ENCODE measurements at places on chromosomes 1 and 21.

DNA sequence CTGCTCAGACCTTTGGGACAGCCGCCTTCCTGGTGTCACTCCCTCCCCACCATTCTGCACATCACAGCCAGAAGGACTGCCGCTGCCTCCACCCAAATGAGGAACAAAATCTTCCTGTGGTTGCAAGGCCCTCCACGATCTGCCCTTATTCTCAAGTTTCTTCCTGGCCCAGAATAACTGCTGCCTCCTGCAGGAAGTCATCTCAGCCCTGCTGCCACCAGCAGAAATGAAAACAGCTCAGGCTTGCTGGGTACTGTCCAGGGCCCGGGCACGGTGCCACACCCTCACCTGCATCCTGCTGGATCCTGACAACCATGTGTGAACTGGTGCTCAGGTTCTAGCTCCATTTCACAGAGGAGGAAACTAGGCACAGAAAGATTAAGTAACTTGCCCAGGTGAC is 2.8 kb downstream of the CLDN19 start:
- no peak for DNase-seq

- no peak for DNase-seq
These were observed 181.2 kb upstream of the RAB4A start for GRCh38 chr1:229089586-229090208.

DNA sequence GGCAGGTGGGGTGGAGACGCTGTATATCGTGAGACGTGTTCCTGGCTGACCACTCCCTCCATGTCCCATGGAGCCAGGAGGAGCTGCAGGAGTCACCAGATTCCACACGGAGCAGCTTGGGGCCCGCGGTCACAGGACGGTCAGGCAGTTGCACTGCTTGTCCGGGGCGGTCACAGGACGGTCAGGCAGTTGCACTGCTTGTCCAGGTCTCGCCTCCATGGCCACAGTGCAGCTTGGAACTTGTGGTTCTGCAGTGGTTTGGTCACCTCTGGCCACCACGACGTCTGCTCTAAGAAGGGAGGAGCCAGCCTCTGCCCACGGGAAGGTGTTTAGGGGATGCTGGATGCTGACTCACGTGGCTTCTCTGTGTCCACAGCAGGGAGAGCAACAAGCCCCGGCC is 33.0 kb downstream of the SLX9 start:
- DNase-seq, result no peak

DNA sequence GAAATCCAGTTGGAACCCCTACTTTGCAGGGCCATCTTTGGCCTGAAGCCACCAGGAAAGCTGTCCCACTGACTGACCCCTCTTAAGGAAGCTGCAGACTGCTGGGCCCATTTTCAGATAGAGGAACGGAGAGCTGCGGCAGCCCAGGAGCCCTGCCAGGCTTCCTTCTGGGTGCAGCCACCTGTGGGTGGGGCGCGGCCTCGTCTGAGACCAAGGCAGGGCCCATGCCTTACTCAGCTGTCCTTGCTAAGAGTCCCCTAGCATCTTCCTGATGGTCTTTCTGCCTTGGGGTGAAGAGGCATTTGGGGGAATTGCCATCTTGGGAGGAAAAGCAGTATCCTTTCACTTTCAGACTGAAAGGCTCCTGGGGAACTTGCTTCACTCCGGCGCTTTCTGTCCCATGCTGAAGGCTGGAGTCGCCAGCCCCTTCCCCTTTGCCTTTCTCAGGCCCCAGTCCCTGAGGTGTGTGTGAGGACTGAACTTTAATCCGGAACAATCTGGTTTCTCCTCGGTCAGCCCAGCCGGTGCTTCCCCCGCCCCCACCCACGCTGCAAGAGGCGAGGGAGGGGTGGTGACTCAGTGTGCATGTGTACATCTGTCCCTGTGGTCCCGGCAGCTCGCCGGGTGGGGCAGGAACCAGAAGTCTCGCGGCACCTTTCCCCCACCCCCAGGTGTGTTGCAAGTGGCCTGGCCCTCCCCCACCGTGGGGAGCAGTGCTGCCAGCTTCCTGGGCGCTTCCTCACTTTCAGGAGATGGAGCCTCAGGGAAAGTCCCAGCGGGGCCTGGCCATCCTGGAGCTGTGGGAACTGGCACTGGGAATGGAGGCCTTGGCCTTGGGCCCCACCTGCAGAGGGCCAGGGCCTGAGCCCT is 5.1 kb downstream of the ZC3H12A start:
- DNase-seq, result peak; percentile 88

DNA sequence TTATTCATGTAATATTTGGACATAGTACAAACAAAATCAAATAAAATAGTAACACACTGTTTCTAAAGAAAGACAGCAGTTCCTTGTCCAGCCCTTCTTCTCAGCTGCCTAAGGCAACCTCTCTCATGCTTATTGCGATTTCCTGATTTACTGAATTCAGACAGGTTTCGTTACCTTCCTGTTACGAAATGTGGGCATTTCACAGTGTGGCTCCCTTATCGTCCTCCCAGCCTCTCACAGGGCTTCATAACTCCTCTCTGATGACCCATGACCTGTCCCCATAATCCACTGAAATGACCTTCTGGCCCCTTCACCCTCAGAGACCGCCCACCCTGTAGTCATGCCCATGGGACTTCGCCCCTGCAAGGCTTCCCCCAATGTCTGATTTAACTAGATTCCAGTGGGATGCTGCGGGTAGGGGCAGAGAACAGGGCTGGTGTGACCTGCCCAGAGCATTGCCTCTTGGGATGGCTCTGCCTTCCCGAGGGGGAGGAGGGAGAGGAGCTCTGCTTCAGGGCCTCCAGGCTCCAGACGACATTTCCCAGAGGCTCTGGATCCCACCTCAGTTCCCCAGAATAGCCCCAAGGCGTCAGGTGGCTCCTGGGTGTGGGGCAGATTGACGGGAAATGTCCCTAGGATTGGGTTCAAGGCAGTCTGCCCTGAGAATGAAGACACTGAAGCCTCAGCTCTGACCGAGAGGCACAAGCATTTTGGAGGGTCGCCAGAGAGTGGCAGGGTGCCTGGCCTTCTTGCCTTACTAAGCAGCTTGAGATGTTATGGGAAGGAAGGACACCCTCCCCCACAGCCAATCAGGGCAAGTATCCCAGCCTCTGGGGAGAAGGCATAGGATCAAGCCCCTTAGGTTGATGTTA is 20.6 kb downstream of the PADI2 start:
- no peak for DNase-seq

GRCh38 chr1:164466001-164466421 is 93.0 kb upstream of the PBX1 start:
- no peak for DNase-seq

DNA sequence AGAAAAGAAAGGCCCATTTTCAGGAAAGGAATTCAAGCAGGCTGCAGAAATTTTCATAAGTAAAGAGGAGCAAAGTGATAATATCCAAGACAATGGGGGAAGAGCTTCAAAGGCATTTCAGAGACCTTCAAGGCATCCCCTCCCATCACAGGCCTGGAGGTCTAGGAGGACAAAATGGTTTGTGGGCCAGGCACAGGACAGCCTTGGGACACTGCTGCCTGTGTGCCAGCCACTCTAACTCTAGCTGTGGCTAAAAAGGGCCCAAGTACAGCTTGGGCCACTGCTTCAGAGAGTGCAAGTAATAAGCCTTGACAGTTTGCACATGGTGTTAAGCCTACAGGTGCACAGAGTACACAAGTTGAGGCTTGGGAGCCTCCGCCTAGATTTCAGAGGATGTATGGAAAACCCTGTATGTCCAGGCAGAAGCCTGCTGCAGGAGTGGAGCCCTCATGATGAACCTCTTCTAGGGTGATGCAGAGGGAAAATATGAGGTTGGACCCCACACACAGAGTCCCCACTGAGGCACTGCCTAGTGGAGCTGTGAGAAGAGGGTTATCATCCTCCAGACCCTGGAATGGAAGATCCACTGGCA is 51.8 kb upstream of the ZSWIM5 start:
- no peak for DNase-seq

DNA sequence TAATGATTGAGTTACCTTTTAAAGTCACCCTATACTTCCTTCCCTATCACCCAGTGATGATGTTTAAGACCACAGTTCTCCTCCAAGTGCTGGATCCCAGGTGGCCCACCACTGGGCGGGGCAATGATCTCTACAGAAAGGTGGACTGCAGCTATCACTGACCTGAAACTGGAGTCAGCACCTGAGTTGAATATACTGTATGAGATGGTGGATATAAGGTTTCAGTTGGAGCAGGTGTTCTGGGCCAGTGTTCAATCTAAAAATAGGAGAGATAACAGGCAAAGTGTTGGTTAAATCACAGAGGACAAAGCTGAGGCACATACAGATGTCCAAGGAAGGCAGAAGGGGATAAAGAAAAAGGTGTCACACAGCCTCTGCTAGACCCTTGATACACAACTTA is 96.6 kb downstream of the SIPA1L2 start:
- DNase-seq, result no peak

DNA sequence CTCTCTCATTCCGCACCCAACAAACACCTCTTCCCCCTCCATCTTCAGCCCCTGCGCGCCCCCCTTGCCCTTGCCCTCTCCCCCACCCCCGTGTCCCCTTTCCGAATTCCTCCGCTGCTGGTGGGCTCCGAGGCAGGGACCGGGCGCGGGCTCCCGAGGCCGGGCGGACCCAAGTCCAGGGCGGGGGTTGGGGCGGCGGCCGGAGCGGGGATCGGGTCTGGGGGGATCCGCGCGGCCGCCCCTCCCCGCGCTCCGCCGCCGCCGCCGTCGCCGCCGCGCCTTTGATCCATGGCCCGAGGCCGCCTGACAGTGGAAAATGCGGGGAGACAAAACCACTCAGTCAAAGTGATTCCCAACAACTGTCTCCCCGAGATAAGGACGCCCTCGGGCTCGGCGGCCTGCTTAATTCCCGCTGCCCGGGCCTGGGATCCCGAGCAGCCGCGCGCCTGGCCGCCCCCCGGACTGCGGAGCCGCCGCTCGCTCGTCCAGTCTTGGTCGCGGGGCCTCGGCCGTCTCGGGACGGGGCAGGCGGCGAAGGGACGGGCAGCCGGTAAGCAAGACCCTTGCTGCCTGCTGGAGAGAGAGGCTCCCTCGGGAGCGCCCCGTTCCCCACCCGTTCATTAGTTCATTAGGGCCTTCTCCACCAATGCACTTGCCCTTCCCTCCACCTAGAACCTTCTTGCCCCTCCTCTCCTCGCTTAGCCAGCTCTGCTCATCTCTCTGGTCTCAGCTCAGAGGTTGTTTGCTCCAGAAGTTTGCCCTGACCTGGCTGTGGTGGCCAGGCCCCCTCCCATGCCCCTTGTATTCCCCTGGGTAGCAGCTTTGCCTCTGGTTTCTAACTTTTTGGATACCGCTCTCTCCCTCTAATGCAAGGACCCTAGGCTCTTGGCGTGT is 86.4 kb downstream of the PAX7 start:
- DNase-seq, result no peak

- DNase-seq, result no peak
These were observed 425.6 kb upstream of the NCAM2 start for GRCh38 chr21:20572582-20572981.

- DNase-seq, result no peak
These were observed 154.6 kb downstream of the SLC30A10 start for GRCh38 chr1:219773775-219774174.

Data from stimulated activated CD8-positive, alpha-beta memory T cell treated with anti-CD3 and anti-CD28 coated beads, Interleukin-15, amount 100 ng/mL, for 4 hours (primary cell).